ENCODE measurements at places on chromosomes 3 and 15.

GRCh38 chr3:171393032-171393744 is 67.0 kb downstream of the TNIK start:
- no peak overlapping the region for H3K27ac ChIP-seq
- H3K4me1 ChIP-seq, result no peaks in the 10 kb centered on the region
- H3K27me3 ChIP-seq, result no peaks in the 10 kb centered on the region

GRCh38 chr3:98777801-98778220 is 14.7 kb downstream of the ST3GAL6 start:
- H3K27me3 ChIP-seq, result no peaks in the 10 kb centered on the region
- peaks cover 39% of the 10 kb centered on the region for H3K4me1 ChIP-seq
- no peak for DNase-seq
- peak overlapping the region; percentile 41 for H3K27ac ChIP-seq
- no peaks in the 10 kb centered on the region for H3K36me3 ChIP-seq

DNA sequence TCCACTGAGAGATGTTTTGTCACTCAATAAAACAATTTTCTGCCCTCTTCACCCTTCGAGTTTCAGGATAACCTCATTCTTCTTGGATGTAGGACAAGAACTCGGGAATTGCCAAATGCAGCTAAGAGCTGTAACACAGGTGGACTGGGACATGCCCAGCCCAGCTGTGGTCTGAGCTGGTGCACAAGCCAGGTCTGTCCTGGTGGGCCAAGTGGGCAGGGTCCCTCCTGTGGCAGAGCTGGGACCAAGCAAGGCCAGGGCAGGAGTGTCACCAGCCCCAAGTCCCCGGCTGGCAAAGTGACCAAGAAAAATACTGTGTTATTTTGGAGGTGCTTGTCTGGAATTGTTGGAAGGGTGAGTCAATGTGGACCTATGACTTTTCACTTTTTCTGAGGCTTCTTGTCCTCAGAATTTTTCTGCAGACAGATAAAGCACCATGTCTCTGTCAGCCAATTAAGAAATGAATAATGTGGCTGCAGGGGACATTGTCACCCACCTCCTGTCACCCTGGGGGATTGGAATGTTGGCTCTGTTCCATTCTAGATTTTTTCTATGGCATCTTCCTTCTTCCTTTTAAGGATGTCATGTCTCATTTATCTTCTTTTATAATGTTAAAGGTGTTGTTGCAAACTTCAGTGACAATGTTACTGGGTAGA is 645.2 kb upstream of the EPHA6 start:
- H3K27me3 ChIP-seq, result no peaks in the 10 kb centered on the region
- H3K36me3 ChIP-seq, result no peaks in the 10 kb centered on the region
- H3K27ac ChIP-seq, result no peak overlapping the region
- no peaks in the 10 kb centered on the region for H3K4me1 ChIP-seq
- no peak for DNase-seq

- H3K4me1 ChIP-seq, result peaks cover 12% of the 10 kb centered on the region
- peak overlapping the region; percentile 45 for H3K4me3 ChIP-seq
- H3K36me3 ChIP-seq, result no peaks in the 10 kb centered on the region
- H3K27me3 ChIP-seq, result peaks cover 37% of the 10 kb centered on the region
- H3K27ac ChIP-seq, result no peak overlapping the region
Measured at GRCh38 chr15:52294881-52295420, 653 bp downstream of the MYO5C start.

- DNase-seq, result no peak
- no peak overlapping the region for H3K27ac ChIP-seq
- H3K36me3 ChIP-seq, result no peaks in the 10 kb centered on the region
- H3K4me1 ChIP-seq, result no peaks in the 10 kb centered on the region
- H3K27me3 ChIP-seq, result no peaks in the 10 kb centered on the region
Measured at GRCh38 chr3:127970966-127971592, 56.0 kb downstream of the KBTBD12 start.

- H3K27ac ChIP-seq, result peak within 1 kb of the TSS; percentile 79
- peak within 1 kb of the TSS; percentile 89 for H3K4me3 ChIP-seq
- H3K4me1 ChIP-seq, result no peaks in the 10 kb centered on the region
Measured at GRCh38 chr3:72446218-72447058, 401.8 kb downstream of the SHQ1 start.

DNA sequence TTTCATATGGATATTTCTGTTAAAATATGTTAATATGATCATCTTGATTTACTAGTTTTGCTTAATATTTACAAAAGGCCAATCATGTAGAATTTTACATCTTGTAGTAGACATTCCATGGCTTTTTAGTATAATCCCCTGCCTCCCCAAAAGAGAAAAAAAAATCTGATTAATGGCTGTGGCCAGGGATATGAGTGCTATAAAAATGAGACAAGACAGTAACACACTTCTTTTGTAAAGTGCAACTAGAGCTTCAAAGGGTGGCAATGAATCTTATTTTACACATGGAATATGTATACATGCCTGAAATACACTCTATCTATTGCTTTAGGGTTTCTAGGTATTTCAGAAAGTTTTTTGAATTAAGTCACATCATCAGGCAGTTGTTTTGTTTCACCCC is 112.2 kb upstream of the NANOGP8 start:
- no peak overlapping the region for H3K27ac ChIP-seq
- DNase-seq, result no peak
- H3K36me3 ChIP-seq, result no peaks in the 10 kb centered on the region
- H3K27me3 ChIP-seq, result no peaks in the 10 kb centered on the region
- H3K4me3 ChIP-seq, result no peak overlapping the region

All from tibial artery (tissue), 4 donors.